Stimulated activated CD4-positive, alpha-beta T cell treated with anti-CD3 and anti-CD28 coated beads, Interleukin-12 subunit alpha, Interleukin-12 subunit beta, amount 100 ng/mL, for 48 hours (primary cell): ENCODE measurements at places on chromosomes 5 and 9.
A peak's percentile ranks its signal among the peaks of the same experiment; 100 is the strongest.

DNA sequence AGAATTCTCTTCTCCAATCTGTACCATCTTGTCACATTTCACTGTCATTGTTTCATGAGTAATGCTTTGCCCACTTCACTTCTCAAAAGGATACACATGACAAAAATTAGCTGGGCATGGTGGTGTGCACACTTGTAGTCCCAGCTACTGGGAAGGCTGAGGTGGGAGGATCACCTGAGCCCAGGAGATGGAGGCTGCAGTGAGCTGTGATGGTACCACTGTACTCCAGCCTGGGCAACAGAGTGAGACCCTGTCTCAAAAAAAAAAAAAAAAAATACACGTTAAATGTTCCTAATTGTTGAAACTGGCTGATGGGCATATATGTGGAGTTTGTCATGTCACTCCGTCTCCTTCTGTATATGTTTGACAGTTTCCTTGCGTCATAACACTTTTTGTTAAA lies 36.3 kb upstream of the HSD17B3 start:
- no peak for DNase-seq

DNA sequence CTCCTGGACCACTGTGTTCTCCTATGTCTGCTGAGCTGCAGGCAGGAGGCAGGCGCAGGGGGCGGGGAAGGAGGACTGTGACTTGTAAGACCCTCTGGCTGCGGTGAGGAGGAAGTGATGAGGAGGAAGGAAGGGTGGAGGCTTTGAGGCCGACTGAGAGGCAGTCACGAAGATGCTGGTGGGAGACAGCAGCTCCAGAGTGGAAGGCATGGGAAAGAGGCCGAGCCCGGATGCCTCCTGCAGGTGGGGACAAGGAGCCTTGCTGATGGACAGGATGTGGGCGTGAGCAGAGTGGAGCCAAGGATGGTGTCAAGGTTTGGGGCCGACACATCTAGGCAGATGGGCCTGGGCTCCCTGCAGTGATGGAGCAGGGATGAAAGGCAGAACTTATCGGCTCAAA lies 74.3 kb upstream of the ICE1 start:
- no peak for DNase-seq

DNA sequence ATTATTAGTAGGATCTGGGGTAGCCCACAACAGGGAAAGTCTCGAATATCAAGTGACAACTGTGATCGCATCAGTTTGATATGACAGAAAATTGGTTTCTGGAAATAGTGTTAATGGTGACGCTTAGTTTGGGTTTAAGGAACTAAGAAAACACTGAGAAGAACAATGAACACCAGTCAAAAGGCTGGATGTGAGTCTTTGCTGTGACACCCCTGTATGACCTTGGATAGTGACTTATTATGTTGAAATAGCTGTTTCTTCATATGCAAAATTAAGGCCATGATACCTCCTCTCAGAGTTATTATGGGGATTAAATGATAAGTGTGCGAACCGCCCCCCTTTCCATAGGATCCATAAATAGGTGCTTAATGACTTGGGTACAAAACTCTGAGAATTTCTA lies 926 bp downstream of the DNAJC25 start:
- no peak for DNase-seq

DNA sequence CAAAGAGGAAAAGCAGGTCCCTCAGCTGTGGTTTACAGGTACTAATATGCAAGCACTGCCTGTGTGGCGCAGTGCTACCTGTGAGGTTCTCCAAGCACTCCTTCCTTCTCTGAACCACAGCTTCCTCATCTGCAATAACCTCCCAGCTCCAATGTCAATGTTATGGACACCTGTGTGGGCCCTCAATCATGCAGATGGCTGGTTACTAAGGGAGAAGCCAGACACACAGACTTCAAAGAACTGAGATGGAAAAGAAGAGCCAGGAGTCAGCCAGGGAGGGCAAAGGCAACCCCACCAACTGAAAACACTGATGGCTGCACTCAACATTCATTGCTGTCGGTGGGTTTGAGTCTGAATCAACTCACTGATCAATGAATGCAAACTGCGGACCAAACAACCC lies 77.7 kb downstream of the NR6A1 start:
- no peak for DNase-seq

- DNase-seq = no peak
These were observed 356.5 kb downstream of the CDH9 start for GRCh38 chr5:26681861-26682260.

- DNase-seq = no peak
These were observed 409.7 kb downstream of the IRX1 start for GRCh38 chr5:4005335-4005734.

- no peak for DNase-seq
These were observed 73.9 kb downstream of the WNK2 start for GRCh38 chr9:93257808-93258331.

GRCh38 chr5:154811239-154811638 lies 39.2 kb downstream of the FAXDC2 start:
- no peak for DNase-seq

- DNase-seq = peak; percentile 50
These were observed 76.4 kb downstream of the EPB41L4B start for GRCh38 chr9:109244179-109245132.

GRCh38 chr5:163978897-163979296 lies 473.5 kb downstream of the MAT2B start:
- DNase-seq = no peak

DNA sequence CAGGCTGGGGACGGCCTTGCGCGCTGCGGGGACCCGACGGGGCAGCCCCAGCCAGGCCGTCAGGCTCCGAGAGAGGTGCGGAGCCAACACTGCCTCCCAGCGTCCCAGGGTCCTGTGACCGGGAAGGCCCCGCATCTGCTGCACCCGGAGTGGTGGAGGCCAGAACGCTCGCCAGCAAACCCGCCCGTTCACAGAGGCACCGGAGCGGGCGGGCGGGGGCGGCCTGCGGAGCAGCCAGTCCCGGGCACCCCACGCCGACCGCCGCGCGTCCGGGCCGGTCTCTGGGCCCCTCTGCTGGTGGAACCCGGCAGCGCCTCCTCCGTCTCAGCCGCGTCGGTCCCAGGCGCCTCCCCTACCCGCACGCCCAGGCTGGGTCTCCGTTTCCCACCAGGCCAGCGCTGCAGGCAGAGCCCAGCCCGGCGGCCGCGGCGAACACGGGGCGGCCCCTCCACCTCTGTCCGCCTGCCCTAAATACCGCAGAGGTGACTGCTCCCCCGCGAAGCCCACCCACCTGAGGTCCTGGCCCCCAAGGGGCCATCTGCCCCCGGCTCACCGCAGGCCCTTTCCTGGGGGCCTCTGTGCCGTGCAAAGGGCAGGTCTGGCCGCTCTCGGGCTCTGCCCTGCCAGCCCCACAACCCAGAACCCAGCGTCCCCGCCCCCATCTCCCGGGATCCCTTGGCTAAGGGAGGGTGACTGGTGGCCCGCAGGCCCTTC lies 15.9 kb downstream of the EXD3 start:
- peak; percentile 60 for DNase-seq

DNA sequence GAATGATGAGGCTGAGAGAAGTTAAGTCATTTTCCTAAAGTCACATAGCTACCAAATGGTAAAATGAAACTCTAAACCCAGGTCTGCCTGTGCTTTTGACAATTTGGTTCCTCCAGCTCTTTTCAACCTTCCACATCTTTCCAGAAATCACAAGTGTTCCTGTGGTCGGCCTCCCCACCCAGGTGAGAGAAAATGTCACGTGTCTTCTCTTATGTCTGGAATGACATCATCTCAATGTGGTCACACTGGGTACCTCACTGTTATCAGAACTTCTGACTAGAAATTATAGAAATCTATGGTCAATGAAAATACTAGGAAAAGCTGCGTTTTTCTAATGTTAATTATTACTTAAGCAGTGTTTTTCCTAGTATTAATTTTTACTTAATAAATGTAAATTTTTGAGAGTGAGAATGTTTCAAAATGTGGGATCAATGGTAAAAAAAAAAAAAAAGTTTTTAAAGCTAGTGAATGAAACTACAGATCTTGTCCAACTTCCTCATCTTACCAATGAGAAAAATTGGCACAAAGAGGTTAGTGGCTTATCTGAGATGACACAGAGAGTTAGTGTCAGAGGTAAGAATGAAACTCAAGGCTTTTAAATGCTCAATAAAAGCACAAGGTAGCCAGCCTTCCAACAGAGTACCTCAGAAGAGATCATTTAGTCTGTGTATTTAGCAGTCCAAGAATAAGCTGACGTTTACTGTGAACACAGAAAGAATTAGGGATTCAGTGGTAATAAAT lies 228.7 kb upstream of the NR4A3 start:
- no peak for DNase-seq

- no peak for DNase-seq
These were observed 11.1 kb upstream of the TCF7 start for GRCh38 chr5:134103397-134103796.

GRCh38 chr9:79477955-79478771 lies 93.6 kb upstream of the TLE4 start:
- DNase-seq = no peak

DNA sequence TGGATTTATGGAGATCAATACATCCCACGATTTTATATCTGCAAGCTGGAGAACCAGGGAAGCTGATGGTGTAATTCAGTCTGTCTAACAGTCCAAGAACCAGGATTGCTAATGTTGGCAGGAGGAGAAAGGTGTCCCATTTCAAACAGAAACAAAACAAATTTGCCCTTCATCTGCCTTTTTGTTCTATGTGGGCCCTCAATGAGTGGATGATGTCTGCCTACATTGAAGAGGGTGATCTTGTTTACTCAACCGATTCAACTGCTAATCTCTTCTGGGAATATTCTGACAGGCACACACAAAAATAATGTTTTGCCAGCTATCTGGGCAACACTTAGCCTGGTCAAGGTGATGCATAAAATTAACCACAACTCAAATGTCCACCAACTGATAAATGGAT lies 65.1 kb upstream of the IL33 start:
- DNase-seq = no peak

- no peak for DNase-seq
These were observed 186.6 kb downstream of the CRB2 start for GRCh38 chr9:123542435-123543225.

- no peak for DNase-seq
These were observed 11.2 kb downstream of the IER5L start for GRCh38 chr9:129166623-129167557.

DNA sequence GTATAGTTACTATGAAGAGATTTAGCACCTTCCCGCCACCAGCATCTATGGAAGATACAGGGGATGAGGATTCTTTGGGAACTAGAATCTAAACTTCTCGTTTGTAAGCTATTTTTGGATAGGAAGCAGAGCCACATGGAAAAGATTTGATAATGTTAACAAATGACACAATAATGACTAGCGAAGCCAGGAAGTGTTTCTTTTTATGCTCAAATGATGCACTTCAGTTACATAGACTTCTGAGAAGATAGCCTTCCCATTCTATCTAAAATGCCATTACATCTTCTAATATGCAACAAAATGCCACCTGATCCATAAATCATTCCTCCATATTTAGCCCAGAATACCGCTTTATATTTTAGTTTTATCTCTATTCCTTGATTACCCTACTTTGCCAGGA lies 17.0 kb upstream of the TNC start:
- DNase-seq = no peak

DNA sequence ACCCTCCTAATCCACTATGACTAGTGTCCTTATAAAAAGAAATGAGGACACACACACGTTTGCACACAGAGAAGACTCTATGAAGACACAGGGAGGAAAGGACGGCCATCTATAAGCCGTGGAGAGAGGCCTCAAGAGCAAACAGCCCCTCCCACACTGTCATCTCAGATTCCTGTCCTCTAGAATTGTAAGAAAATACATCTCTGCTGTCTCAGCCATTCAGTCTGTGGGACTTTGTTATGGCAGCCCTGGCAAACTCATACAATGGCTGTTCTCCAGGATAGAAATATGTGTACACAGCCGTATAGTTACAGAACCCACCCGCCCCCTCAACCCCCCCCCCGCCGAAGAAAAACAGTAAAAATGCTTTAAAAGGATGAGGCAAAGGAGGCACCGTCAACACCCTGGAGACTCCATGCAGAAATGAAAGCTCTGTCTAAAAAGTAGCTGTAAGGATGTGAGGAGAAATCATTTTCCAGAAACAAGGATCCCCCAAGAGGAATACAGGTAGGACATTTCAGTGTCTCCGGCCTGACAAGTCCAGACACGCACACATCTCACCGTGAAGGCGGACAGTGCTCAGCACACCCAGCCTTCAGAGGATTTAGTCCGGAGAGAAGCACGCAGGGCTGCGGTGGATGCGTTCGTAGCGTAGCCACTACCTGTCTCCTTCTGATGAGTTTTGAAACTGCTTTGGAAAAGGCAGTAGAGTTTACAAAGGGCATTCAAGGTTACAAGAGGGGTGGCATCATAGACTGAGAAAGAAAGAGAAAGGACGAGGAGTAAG lies 110.8 kb upstream of the ERCC6L2 start:
- no peak for DNase-seq

GRCh38 chr5:3656803-3657202 lies 61.2 kb downstream of the IRX1 start:
- DNase-seq = no peak

DNA sequence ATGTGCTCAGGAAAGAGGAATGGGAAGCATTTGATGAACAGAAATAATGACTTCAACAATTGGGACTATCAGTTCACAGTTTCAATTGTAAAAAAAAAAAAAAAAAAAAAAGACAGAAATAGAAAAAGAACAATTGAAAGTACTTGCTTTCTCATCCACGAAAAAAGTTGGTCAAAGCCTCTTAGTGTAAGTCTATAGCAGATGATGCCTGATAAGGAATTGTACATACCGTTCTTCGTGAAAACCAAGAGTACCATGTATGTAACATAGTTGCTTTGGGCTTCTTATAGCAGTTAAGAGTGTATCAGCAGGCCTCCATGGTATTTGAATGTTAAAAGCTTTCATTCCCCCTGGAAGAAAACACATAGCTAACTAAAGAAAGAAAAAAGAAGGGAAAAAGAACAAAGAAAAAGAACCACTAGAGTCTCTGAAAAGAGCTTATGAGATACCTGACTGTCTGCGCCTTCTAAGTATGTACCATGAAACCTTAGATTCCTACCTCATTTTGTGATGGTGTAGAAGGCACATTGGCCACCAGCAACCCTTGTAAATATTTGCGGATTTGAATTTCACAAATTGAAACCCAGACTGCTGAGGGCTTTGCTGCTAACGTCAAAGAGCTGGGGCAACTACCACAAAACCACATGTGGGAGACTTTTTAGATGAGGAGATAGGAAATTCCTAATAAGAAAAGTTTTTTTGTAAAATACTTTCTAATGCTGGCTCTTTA lies 75.2 kb downstream of the TMC1 start:
- no peak for DNase-seq

GRCh38 chr5:17364987-17365810 lies 132.8 kb upstream of the TAF11L2 start:
- no peak for DNase-seq

GRCh38 chr9:118985851-118986250 lies 383.4 kb downstream of the BRINP1 start:
- no peak for DNase-seq
